ENCODE measurements at places on chromosomes 5 and 9.

DNA sequence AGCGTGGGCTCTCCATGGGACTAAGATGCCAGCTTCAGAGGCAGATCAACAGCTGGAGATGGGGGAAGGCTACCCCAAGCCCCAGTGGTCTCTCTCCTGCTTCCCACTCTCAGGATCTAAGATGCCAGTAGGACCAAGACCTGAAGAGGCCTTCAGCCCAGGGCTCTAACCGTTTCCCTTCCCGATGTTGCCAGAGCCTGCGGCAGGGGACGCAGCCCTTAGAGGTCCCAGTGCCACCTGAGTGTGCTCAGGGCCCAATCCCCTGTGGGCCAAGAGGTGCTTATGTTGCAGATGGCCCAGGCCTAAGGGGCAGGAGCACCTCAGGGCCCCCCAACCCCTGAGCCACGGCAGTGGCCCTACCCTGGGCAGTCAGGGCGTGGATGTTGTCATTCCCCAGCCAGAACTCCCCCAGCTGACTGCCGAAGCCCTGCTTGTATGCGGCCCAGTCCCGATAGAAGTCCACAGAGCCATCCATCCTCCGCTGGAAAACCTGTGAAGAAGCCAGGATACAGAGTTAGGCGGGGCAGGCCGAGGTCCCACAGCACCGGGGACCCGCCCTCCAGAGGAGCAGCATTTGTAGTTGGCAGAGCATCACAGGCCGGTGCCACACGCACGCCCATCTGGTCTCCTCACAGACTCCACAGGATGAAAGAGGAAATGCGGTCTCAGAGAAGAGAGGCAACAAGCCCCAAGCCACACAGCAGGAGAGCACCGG is 5.4 kb downstream of the FCN1 start:
- DNase-seq: no peak

DNA sequence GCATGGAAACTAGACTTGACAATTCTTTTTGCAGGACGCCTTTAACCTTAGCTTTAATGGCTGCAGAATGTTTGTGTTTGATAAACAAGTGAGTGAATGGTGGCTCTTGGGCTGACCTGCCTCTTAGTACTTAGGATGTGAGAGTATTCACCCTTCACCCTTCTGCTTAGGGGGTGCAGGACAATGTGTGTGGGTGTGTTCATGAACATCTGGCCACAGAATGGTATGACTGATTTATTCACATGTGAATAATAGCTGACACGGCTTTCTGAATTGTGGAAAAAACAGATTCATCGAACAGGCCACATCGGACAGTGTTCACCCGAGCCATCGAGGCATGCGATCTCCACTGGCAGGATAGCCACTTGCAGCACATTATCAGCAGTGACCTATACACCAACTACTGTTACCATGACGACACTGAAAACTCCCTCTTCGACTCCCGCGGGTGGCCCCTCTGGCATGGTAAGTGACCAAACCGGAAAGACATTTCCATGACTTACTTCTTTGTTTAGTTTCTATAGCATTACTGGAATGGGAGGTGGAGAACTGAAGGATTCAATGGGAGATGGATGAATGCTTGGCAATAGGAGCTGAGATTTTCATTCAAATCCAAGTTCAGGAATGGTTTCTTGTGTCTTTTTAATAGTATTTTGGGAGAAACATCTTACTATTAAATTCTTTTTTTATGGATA is 193.6 kb downstream of the ZSWIM6 start:
- DNase-seq: no peak

- peak; percentile 96 for DNase-seq
Measured at GRCh38 chr5:150143350-150144245, 12.0 kb downstream of the PDGFRB start.

- no peak for DNase-seq
Measured at GRCh38 chr5:90985341-90985740, 397.8 kb downstream of the ARRDC3 start.

- no peak for DNase-seq
Measured at GRCh38 chr5:3854188-3854821, 258.7 kb downstream of the IRX1 start.

- peak; percentile 61 for DNase-seq
Measured at GRCh38 chr5:15691521-15691920, 191.5 kb downstream of the FBXL7 start.

DNA sequence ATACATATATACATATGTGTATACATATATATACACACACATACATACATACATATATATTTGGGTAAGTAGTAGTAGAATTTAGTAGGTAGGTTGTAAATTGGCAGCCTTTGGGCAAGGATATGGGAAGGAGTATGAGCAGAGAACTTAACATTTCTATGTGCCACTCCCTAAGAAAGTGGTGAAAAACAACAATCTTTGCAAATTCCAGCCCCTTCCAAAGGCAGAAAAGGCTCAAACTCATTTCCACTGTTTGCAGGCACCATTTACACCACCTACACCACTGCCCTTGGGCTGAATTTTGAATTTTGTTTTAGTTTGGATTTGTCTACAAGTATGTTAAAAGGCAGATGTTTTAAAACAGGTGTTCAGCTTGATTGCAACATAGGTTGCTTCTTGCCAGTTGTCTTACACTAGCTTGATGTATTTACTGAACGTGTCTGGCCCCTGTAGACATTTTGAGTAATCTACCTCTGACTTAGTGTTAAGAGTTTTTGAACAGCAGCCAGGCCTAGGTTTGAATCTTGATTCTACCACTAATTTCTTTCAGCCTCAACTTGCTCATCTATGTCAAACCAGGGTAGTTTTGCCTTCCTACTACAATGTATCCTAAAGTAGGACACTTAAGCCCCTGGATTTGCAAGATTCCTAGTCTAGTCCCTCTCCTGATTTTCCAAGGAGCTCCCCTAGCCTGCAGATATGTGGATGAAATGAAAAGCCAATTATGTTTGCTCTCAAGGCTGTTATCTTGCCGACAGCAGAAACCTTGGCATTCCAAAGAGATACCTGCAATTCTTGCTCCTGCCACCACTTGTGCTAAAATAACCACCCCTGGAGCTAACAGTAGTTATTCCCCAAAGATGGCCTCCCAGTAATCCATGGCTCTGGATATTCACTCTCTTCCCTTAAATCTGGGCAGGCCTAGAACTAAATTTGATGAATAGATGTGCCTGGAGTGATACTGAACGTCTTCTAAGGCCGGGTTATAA is 156.2 kb upstream of the SLC44A1 start:
- no peak for DNase-seq

GRCh38 chr5:81750308-81751008 is 439 bp downstream of the SSBP2 start:
- peak; percentile 68 for DNase-seq

DNA sequence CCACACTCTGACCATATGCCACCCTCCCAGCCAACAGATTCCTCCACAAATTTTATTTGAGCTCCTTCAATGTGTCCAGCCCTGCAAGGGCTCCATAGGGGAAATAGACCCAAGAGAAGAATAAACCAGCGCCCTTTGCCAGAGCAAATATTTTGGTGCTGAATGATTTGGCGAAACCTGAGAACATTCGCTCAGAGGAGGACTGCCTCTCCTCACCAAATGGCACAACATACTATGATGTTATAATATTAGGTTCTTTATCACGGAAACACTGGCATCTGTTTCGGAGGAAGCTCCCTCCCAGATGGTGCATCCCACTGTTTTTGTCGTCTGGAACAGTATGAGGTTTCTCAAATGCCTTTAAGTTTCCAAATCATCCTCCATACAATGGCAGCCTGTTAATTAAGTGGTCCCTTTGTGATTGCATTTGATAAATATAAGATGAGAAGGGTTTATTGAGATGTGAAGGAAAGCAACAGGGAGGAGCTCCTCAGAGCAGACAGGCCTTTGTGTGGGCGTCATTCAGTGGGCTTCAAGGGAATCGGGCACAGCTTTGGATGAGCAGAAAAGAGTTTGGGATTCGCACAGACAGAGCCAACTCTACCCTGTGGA is 139.1 kb upstream of the ADRA1B start:
- DNase-seq: no peak

DNA sequence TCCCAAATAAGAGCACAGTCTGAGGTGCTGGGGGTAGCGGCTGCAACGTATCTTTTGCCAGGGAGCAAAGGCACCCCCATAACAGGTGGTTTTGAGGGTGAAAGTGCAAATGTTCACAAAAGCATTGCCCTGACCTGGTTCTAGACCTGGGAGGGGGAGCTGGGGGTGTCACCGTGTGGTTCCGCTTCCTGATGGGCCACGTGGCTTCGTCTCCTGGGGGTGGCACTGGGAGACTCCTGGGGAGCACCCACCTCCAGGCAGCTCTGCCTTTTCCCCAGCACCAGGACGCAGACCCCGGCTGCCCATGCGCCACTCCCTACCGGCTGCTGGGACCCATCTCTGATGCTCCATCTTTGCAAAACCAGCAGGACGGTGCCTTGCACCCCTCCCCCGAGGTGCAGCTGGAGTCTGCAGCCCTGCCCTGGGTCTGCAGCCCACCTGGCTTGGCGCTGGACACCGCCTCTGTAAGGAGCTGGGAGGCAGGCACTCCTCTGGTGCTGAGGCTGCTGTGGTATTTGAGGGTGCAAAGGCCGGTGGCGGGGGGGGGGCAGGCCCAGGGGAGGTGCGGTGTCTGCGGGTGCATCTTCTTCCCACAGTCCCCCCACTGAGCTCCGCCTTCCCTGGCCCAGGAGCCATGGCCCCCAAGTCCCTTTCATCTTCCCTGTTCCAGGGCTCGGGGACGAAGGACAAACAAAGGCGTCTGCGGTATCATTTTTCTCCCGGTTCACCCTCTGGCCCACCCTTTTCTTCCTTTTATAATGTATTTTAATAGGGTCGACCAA is 29.8 kb upstream of the RXRA start:
- DNase-seq: no peak

DNA sequence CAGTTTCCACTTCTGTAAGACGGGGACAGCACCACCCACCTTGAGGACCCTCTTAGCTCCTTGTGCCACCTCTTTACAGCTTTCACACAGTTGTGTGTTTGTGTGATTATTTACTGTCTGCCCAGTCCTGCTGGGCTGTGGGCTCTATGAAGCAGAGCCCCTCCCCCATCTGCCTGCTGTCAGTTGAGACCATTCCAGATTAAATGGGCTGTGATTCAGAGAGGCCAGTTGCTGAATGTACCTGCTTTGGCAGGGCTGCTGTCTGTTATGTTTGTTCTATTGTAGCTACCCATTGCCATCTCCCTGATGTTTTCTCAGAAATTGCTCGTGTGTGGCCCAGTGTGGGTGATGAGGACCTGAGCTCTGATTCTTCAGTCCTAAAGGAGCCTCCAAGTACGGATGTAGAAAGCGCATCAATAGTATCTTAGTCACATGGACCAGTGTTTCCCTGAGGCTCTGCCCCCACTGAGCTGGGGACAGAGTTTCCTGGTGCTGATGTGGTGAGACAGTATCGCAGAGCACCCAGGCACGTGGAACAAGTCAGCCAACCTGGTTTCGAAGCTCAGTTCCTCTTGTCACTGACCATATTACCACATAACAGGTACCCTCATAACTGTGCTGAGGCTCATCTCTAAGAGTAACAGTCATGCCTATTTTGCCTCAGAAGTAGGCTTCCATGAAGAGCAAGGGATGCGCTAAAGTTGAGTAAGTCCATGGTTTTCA is 3.7 kb downstream of the ANGPTL2 start:
- no peak for DNase-seq

- no peak for DNase-seq
Measured at GRCh38 chr5:39616131-39616530, 191.4 kb upstream of the DAB2 start.

DNA sequence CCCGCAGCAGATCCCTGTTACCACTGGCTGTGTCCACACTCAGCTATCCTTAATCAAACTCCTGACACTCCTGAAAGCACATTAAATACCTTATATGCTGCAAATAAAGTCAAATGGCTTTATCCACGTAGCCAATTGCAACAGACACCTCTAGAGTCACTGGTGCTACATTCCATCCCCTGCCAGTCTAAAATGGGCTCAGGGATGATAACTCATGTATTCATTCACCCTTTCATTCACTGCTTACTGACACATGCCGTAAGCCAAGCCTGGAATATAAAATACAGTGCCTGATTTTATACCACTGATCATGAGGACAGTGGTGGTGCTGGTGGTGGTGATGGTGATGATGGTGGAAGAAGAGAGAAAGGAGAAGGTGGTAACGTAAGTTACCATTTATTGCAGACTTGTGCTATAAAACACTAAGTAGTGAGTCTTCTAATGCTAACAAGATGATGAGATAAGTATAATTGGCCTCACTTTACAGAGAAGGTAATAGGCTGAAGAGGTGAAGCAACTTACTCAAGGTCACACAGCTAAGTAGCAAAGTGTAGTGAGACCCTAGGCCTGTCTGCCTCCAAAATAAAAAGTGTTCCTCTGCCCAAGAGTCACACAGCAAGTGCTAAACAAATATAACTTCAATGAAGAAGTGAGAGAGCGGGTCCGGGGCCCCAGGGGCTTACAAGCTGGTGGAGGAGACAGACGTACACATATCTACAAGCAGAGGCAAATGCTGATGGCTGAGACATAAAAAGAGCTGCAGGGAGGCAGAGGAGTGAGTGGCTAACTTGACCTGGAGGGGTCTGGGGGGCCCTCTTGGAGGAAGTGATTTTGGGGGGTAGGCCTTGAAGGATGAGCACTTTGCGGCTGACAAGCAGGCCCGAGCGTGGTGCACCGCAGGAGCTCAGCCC is 1.2 kb downstream of the TTLL11 start:
- DNase-seq: no peak

DNA sequence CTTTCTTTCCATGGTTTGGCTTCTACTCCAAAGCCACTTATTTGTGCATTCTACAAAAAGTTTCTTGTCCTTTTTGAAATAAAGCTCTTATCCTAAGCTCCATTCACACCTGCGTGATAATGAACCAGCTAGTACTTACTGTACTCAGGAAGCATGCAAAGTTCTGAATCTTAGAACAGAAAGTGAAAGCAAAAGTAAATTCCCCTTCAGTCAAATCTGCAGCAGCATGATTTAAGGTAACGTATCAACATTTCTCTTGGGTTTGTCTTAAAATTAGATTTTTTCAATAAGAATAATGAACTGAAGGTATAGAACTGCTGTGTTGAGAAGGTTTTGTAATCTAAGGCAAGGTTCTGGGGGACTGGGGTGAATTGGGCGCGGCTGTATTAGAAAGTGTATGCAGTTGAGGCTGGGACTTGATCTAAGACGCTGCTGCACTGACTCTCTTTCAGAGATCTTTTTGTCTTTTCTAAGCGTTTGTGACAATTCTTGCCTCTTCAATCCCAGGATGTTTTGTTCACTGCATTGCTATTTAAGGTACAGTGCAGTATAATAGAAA is at the start of gene ERAP2:
TSS of gene ERAP2 (plus strand) at position 209 of the 559 bp plus-strand sequence. CDS start 3,186 bp downstream, outside the sequence.
- peak; percentile 72 for DNase-seq

GRCh38 chr5:61263561-61264272 is 68.3 kb upstream of the ZSWIM6 start:
- DNase-seq: no peak

- no peak for DNase-seq
Measured at GRCh38 chr9:21853414-21853813, 51.0 kb downstream of the MTAP start.

GRCh38 chr5:581266-581665 is 30.9 kb upstream of the CEP72 start:
- no peak for DNase-seq

Data from GM23248 (cell line).